Right atrium auricular region (tissue), 2 donors: ENCODE measurements at places on chromosomes 16 and 17.
A peak's percentile ranks its signal among the peaks of the same experiment; 100 is the strongest.

GRCh38 chr16:49701789-49702494 lies 154.0 kb downstream of the ZNF423 start:
- H3K27ac ChIP-seq: peak overlapping the region; percentile 32
- H3K4me3 ChIP-seq: no peak overlapping the region
- peaks cover 39% of the 10 kb centered on the region for H3K4me1 ChIP-seq
- H3K36me3 ChIP-seq: no peaks in the 10 kb centered on the region
- H3K27me3 ChIP-seq: no peaks in the 10 kb centered on the region

DNA sequence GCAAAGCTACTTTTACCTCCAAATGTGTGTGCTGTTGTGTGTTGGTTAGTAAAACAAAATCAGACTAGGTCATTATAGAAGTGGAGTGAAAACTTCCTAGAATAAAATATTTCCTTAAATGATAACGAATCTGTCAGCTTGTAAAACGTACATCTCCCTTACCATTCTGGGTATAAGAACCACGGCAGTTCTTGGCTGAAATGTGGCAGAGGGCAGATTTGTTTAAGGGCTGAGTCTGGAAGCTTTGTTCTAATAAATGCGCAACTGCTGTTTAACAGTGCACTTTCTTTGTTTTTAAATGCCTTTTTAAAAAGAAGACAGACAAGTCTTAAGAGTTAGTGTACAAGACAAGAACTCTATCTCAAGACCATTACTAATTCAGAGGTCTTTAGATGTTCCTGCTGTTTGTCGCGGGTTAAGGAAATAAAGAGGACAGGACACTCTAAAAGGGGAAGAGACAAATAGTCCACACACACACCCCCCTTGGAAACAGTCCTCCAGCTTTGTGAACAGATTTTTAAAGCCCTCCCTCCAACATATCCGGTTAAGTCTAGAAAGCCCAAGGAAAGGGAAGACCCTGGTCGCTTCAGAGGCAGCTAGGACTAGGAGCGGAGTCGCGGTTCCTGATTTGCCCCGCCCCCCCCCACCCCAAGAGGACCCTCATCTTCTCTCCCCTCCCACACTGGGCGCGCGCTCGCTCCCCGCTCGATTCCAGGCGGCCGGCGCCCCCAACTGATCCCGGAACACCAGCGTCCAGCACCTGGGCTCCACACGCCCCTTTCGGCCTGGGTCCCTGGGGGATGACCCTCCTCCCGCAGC lies 658 bp downstream of the SYNRG start:
- peak overlapping the region; percentile 97 for H3K27ac ChIP-seq
- H3K36me3 ChIP-seq: peaks cover under 1% of the 10 kb centered on the region

- peaks cover 75% of the 10 kb centered on the region for H3K36me3 ChIP-seq
- H3K27me3 ChIP-seq: no peaks in the 10 kb centered on the region
- H3K4me3 ChIP-seq: no peak overlapping the region
- H3K27ac ChIP-seq: no peak overlapping the region
- DNase-seq: no peak
Observed at GRCh38 chr17:48915459-48916282, 7.5 kb downstream of the UBE2Z start.

DNA sequence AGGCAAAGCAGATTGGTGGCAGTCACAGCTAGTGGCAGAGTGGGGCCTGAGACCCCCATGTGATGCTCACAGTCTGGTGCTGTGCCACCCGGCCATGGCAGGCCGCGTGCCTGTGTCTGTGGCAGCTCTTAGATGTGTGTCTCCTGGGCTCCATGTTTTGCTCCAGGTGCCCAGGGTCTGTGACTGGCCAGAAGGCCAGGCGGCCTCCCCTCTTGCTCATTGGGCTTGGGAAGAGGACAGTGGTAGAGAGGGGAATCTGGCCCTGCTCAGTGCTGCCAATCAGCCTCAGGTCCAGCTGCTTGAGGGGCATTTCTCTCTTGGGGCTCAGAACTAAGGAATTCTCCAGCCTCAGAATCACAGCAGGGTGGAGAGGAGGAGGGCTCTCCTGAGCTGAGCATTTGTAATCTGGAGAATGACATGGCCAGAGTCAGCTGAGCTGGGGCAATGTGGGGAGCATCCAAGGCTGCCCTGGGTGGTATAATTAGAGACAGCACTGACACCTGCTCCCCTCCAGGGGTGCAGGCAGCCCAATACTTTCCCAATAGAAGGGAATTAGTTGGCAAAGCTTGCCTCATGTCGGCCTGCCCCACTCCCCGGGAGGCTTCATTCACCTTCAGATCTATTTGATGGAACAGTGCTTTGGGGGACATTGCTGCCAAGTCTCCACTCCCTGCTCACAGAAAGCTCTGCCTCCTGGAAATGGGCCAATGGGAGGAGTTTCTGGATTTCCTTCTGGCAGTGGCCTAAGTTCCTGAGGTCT lies 2.7 kb upstream of the LASP1NB start:
- no peak overlapping the region for H3K4me3 ChIP-seq
- peak overlapping the region; percentile 63 for H3K27ac ChIP-seq
- DNase-seq: peak; percentile 86
- H3K27me3 ChIP-seq: no peaks in the 10 kb centered on the region
- peaks cover 20% of the 10 kb centered on the region for H3K36me3 ChIP-seq

DNA sequence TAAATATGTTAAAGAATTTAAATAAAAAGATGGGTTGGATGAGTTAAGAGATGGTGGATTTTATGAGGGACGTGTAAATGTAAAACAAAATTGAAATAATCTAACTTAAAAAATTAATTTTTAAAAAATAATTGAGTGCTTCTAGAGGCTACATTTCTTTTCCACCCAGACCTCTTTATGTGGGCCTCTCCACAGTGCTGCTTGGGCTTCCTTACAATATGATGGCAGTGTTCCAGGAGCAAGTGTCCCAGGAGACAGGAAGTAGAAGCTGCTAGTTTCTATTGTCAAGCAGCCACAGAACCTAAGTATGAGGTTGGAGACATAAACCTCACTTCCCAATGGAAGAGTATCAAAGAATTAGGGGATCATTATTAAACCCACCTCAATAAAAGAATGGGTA lies 205.7 kb upstream of the CPHXL start:
- H3K4me3 ChIP-seq: no peak overlapping the region
- no peak for DNase-seq
- no peaks in the 10 kb centered on the region for H3K36me3 ChIP-seq
- no peaks in the 10 kb centered on the region for H3K4me1 ChIP-seq

DNA sequence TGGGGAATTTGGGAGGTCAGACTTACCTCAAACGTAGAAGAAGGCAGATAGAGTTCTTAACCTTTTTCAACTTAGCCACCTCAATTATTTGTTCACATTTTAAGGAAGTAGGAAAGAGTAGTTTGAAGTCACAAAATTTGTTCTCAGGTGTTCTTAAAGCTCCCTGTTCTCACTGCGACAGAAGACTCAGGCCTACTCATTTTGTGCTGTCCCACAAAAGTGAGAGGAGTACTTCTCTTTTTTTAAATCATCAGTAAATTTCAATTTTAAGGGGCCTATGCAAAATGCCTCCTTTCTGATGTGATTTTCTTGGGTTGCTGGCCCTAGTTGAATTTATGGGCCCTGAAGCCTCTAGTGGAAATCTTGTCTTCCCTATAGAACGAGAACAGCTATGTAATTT lies 133.4 kb downstream of the MAP2K6 start:
- H3K4me1 ChIP-seq: no peaks in the 10 kb centered on the region
- no peak overlapping the region for H3K27ac ChIP-seq
- H3K36me3 ChIP-seq: no peaks in the 10 kb centered on the region
- H3K4me3 ChIP-seq: no peak overlapping the region
- no peak for DNase-seq

GRCh38 chr17:73240561-73240960 lies 21.1 kb downstream of the CPSF4L start:
- peaks cover 41% of the 10 kb centered on the region for H3K36me3 ChIP-seq
- H3K27me3 ChIP-seq: no peaks in the 10 kb centered on the region
- no peak overlapping the region for H3K4me3 ChIP-seq
- H3K4me1 ChIP-seq: no peaks in the 10 kb centered on the region
- no peak for DNase-seq

DNA sequence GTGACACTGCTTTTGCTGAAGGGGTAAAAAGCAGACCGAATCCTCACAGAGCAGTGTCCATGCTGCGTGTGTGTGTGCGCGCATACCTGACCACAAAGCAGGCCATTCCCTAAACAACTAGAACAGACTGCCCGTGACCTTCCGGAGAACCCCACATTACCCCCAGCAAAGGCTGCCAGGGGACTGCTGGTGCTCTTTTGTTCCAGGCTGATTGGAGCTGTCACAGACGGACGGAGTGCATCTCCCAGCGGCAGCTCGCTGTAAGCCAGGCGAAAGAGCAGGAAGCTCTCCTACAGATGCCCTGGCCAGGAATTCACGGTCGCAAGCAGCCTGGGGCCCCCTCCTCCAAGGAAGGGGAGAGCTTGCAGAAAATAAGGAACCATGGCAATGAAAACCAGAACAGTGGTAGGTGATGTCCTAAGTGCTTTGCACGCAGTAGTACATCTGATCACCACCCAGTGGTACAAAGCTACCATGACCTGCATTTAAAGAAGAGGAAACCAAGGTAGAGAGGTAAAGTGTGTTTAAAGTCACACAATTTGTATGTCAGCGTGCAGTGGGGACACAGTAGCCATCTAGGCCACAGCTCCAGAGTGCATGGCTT lies 153.4 kb upstream of the DYNLRB2 start:
- no peak overlapping the region for H3K27ac ChIP-seq
- H3K4me1 ChIP-seq: no peaks in the 10 kb centered on the region
